Colonic mucosa (tissue), 4 donors: ENCODE measurements at places on chromosomes 7 and 10.

- peak; percentile 14 for DNase-seq
Measured at GRCh38 chr10:43264965-43265798, 1.7 kb downstream of the RASGEF1A start.

DNA sequence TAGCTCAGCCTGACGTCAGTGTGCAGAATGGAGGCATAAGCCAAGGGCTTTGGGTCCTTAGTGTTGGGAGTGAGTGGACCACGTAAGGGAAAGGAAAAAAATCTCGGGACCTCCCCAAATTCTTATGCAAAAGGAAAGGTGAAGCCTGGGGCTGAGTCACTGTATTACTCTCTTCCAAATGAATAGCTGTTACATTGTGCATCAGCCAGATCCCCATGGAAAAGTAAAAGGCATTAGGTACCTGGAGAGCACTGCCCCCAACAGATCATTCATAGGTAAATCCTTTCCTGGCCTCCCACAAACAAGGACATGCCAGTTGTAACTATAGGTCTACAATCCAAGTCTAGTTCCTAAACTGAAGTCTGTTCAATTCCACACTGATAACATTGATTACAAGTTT, 170.5 kb downstream of the C1GALT1 start:
- no peak for DNase-seq

- DNase-seq: no peak
Measured at GRCh38 chr10:109740436-109740835, 182.9 kb downstream of the XPNPEP1 start.

- DNase-seq: no peak
Measured at GRCh38 chr10:10437886-10438285, 579.8 kb upstream of the CELF2 start.

GRCh38 chr7:85025312-85025756, 161.5 kb downstream of the SEMA3D start:
- DNase-seq: peak; percentile 46
